Right lung (tissue), 10 donors: ENCODE measurements at places on chromosomes 12 and 14. TPM values are rescaled to one million over a fixed set of nuclear protein-coding genes. Genes with fewer than 3 reads are reported as not detected.

SCN8A gene
- polyA plus RNA-seq, result 1.4 TPM

KRT82 gene
- not detected for polyA plus RNA-seq

CLEC4E gene
- polyA plus RNA-seq, result 0.76 TPM

PHETA1 gene
- polyA plus RNA-seq, result 6.2 TPM

TMTC1 gene
- 1.9 TPM for polyA plus RNA-seq

DNA sequence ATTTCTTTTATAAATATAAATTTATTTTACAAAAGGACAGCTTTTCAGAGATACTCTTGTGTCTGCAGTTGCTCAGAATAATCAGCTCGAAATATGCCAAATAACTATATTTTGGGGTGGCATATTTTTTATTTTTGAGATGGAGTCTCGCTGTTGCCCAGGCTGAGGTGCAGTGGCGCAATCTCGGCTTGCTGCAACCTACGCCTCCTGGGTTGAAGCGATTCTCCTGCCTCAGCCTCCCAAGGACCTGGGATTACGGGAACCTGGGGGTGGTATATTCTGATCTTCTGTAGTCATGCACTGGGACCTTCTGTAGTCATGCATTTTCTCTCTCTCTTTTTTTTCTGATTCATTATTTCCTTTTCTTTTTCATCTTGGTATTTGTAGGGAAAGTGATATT is 135.0 kb upstream of the AMIGO2 start:
- DNase-seq, result no peak

DNA sequence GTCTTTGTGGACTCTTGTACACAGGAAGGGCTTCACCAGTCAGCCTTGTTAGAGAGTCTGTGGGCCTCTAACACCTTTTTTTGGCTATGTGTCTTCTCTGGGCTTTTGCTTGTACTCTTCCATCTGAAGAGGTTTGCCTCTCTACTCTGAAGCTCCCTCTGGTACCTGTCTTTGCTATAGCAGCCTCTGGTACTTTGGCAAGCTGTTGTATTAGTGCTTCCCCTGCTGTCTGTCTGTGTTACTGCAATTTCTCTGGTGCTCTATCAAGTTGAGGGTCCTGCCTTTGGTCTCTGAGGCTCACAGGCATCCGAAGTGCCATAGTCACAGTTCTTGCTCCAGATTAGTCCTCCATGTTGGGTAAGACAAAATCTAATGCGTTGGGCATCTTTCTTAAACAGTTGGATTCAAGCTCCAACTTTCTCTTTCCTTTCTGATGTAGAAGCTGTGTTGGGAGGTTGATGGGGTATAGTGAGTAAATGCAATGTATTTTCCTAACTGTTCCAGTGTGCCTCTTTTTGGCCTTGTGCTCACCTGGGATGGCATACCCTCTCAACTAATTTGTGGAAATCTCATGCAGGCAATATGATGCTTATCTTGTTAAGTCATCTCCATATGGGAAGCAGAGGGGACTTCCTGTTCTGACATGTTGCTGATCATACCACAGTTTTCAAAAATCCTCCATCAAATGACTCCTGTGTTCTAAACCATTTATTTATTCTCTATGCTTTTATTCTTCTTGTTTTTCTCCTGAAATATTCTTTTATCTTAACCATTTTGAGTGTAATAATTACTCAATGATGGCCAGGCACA is 88.8 kb downstream of the ATF7IP start:
- DNase-seq, result no peak

GRCh38 chr12:591167-592023 is 71.8 kb downstream of the NINJ2 start:
- DNase-seq, result no peak

DNA sequence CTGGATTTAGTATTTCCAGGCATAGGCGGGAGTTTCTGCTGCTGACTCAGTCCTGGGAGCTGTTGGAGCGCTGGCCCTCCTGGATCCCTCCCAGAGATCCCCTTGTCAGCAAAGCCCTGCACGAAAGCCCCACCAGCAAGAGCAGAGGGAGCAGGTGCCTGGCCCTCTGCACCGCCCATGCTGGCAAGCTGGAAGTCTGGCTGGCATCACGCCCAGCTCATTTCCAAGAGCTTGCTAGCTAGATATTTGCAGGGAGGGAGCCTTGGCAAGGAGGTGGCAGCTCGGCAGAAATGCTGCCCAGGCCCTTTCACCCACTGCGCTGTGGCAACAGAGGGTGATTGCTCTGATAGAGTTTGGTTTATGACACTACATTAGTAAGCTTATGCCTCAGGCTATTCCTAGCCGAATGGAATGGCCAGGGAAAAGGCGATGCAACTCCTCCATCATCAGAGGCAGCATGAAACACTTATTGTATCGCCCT is 193.9 kb downstream of the EMP1 start:
- DNase-seq, result peak; percentile 71

GRCh38 chr12:4047421-4047820 is 174.2 kb upstream of the PARP11 start:
- no peak for DNase-seq

DNA sequence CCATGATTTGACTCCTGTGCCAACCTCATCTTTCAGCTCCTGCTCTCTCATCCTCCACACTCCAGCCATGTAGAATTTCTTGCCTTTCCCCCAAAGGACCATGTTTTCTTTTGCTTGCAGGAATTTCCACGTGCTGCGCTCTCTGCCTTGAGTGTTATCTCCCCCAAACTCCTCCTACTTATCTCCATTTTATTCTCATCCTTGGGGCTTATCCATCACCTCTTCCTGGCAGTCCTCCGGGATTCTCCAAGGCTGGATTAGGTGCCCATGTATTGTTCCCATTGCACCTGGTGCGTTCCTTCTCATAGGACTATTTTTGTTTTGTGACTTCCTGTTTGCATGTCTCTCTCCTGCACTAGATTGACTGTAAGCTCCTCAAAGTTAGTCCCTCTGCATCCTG is 7.0 kb upstream of the MAX start:
- DNase-seq, result no peak

GRCh38 chr12:78931466-78931990 is 67.0 kb downstream of the SYT1 start:
- no peak for DNase-seq

DNA sequence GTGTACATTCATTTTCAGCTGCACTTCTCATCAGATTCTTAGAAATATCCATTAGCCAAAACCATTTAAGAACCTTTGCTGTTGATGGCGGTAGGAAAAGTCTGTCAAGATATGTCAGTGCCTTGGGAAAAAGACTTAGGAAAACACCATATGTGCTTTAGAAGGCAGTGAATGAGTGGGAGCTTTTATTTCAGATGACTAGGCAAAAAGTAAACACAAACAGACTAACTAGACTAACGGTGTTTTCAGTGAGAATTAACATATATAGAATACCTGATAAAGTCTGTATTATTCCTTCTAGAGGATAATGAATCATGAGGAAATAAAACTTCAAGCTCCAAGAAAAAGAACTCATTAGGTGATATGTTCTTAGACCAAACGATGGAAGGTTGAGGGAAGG is 418.9 kb downstream of the NAV3 start:
- DNase-seq, result no peak

GRCh38 chr14:99481745-99482099 is 513 bp downstream of the CCNK start:
- no peak for DNase-seq

GRCh38 chr12:45575823-45576475 is 153.6 kb upstream of the ARID2 start:
- no peak for DNase-seq
